ENCODE measurements at places on chromosomes 1 and 21. TPM values are rescaled to one million over a fixed set of nuclear protein-coding genes. Genes with fewer than 3 reads are reported as not detected.

SHISA4 gene
- 162 TPM for total RNA-seq

CFHR1 gene
- not detected for total RNA-seq

DNA sequence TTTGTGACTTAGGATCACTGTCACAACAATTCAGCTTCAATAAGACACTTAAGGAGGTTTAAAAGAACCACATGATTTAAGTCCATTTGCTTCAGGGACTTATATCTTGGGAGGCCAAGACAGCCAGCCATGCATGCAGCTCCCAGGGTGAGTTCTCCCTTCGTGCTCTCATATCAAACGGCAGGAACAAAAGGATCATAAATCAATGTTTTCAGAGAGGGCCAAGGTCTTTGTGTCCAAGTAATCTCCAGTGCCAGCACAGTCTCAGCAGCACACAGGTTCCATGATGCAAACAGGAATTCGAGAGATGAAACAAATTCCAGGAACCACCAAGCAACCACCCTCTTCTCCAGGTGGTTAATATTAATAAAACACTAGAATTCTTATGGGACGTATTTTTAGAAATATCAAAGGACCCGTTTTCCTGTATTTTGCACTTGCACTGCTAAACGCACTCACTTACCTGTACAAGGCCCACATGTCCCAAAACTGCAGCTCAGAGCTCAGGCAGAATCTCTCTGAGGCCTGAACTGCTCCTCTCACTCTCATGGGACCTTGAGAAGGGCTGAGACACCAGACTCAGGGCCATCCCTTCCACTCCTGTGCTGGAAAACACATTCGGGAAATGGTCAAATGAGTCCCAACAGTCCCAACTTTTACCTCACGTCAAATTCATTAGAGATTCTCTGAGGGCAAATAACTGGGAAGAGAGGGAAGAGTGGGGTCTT is 100.0 kb upstream of the RAB4A start:
- no peak for DNase-seq

CD247 gene
- total RNA-seq: 0.54 TPM

RAB7B gene
- total RNA-seq: 1.2 TPM

GRCh38 chr1:184866991-184867788 is 107.1 kb downstream of the NIBAN1 start:
- no peak for DNase-seq

GRCh38 chr1:33634806-33635205 is 162.4 kb downstream of the ZSCAN20 start:
- DNase-seq: peak; percentile 46

GRCh38 chr21:16330082-16330907 is 600.5 kb downstream of the USP25 start:
- DNase-seq: no peak

TSPAN1 gene
- 0.75 TPM for total RNA-seq

JUN gene
- total RNA-seq: 54.8 TPM

DNA sequence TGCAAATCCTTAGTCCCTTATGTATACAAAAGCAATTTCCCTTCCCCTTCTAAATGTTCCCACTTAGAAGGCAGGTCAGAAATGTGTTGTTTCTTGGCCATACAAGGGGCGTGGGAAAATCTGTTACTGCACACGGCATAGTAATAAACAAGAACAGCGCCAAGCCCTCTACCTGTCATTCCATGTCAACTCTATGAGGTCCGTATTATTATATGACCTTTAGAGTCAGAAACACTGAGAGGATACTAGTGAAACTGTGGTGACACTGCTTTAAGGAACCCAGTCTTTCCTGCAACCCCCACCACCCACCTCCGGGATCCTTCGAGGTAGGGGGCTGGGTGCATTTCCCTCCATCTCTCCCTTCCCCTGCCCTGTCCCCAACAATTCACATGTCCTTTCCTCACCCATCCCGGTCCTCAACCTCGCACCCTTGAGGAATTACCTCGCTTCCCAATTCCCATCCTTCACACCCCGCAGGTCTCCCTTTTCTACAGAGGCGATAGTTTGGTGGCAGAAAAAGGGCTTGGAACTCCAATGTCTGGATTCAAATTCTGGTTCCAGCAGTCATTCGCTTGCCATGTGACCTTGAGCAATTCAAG is 647 bp downstream of the SDHB start:
- DNase-seq: no peak

CACNA1E gene
- 4.7 TPM for total RNA-seq

- DNase-seq: no peak
Measured at GRCh38 chr1:113118266-113118665, 45.3 kb downstream of the LRIG2 start.

DNA sequence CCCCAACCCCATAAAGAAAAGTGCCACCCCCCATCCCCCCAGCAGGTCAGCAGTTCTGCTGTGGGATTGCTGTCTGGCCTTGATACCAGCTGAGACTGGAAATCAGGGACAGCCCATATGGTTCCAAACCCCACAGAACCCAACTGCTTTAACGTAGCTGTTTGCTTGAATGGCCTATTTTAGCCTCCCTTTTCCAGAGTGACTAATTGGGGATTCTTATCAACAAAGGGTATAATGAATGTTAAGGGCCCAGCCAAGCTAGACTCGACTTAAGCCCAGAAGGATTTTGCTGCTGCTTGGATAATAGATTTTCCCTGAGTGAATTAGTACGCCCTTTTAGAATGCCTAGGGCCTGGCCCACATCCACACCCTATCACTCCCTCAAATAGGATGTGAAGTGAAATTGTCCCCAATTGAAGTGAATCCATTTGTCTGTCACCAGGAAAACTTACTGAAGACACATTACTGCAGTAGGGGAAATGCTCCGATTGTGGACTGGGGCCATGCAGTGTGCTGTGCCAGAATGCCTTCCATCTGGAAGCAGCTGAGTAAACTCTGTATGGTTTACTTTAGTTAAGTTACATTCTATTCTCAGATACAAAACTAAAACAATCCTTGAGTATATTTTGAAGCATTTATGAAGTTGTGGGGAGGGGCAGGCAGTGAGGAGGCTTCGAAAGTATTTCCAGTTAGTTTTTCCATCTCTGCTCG is 156.9 kb downstream of the DHRS3 start:
- peak; percentile 81 for DNase-seq

GRCh38 chr21:35482933-35483662 is 434.0 kb upstream of the RUNX1 start:
- no peak for DNase-seq

DNA sequence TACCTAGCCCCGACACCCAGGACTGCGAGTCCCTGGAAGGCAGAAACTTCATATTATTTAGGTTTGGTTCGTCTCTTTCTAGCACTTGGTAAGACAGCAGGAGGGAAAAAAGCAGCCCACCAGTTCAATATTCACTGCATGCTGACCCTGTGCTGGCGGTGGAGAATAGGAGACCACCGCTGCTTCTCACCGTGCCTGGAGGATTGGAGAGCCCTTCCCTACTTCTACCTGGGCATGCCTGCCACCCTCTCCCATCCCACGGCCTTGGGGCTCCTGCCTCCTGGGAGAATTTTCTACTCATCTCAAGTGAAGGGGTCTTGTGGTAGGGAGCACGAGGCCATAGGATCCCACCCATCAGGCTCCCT is 5.4 kb downstream of the MTHFR start:
- no peak for DNase-seq

GRCh38 chr1:43049481-43049880 is 90.8 kb upstream of the SLC2A1 start:
- no peak for DNase-seq

DNA sequence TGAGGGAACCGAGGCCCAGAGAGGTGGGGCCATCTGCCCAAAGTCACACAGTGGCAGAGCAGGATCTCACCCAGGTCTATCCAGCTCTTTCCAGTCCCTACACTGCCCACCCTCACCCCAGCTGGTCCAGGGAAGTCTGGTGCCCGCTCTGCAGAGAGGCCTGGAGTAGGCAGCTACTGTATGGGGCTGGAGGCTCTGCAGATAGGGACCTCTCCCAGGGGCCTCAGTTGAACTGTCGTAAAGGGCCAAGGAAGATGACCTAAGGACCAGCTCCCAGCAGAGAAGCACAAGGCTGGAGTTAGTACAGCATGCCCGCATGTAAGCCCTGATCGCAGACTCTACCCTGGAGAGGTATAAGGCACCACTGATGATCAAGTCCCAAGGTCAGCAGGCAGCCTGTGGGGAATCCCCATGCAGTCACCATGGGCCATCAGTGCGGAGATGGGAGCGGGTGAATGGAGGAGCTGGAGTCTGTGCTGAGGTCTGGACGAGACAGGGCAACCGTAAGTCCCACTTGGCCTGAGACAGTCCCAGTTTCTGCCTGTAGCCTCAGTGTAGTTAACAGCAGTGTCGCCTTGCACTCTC is 320.2 kb downstream of the MATN1 start:
- DNase-seq: no peak

BRDT gene
- not detected for total RNA-seq

DNA sequence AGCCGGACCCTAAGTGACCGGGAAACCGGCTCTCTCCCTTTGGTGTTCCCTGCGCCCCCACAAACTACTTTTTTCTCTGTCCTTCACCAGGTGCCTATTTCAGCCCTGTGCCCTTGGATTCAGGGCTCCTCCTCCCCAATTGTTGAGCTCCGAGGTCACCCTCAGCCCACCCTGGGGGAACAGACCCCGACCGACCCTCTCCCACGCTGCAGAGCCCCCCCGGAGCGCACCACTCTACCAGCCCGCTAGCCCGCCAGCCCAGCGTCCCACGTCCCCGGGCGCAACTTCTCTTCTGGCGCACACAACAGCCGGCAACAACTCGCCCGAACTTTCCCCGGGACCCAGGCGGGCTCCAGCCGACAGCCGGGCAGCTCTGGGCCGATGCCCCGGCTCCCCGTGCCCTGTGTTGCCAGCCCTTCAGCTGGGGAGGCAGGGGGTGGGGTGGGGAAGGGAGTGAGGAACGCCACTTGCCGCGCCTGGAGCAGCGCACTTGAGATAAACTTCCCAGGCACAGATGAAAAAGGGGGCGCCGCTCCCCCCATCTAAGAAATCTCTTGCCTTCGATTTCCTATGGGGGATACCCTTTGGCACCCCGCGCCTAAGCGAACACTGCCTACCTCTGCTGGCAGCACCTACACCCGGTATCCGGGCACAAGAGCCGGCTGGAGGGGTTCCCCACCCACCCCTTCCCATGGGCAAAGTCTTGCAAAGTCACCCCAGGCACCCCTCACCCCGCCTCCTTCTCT is 997 bp downstream of the CASZ1 start:
- DNase-seq: no peak

- no peak for DNase-seq
Measured at GRCh38 chr1:12063141-12064072, at the start of gene TNFRSF8. Gene TNFRSF8, plus strand, starts transcription at chr1:12063303. Its CDS starts 296 bp downstream, at chr1:12063599.

LRRC38 gene
- not detected for total RNA-seq

GRCh38 chr1:2848006-2848670 is 46.6 kb upstream of the TTC34 start:
- DNase-seq: no peak

DNA sequence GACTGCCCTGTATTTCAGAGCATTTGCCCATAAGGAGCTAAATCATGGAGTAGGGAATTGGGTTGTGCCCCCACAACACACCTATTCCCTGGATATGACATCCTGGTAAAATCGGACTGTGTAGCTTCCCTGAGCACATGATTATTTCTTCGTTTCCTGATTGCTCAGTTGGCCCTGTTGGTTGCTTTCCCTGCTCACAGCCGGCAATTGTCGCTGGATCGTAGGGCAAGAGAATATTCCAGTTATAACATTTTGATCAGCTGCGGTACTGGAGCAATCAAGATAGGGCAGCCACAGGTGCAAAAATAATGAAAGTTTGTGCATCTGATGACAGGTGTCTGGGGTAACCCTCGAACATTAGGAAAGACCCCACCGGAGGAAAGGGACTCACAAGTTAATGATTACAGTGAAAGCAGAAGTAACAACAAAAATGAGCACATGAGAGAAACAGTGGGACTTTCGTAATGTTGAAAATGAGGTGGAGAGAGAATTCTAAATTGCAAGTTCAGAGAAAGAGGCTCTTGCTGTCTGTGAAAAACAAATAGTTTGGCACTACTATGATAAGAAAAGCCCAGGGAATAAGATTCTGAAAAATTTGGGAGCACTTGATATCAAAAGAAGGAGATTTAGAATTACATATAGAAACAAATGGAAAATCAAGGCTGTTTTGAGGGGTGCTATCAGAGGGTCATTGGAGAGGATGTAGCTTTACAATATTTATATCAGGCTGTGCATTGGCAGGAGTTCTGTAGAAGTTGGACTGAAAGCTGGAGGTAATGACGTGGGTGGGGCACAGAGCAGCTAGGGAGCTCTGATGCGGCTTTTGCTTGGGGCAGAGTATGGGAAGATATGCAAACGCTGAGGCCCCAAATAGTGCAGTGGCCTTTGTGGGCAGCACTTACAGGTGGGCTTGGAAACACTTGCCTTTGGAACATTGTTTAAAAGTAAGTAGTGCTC is at the start of gene MAB21L3:
TSS of gene MAB21L3 (plus strand) at position 833 of the 957 bp plus-strand sequence. CDS start 1,217 bp downstream, outside the sequence.
- DNase-seq: no peak

DNA sequence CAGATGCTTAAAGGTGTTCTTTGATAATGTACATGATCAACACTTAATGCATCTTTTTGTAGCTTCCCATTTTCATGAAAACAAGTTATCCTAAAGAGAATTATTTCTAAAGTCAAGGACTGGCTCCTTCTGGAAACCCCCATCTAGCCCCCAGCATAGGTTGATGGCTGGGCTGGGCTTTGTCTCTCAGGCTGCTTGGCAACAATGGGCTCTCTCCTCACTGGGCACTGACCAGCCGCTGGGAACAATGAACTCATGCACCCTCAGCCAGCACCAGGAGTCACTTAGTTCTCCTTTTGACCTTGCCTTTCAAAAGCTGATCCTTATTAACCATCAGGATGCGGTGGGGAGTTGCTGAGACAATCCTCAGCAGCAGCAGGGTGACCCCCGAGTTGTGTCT is 293.0 kb upstream of the PLXNA2 start:
- no peak for DNase-seq

SMPDL3B gene
- total RNA-seq: not detected

GRCh38 chr1:51289676-51290488 is 40.5 kb downstream of the TTC39A start:
- no peak for DNase-seq

GRCh38 chr1:53653631-53654030 is 85.3 kb downstream of the GLIS1 start:
- DNase-seq: no peak

DNA sequence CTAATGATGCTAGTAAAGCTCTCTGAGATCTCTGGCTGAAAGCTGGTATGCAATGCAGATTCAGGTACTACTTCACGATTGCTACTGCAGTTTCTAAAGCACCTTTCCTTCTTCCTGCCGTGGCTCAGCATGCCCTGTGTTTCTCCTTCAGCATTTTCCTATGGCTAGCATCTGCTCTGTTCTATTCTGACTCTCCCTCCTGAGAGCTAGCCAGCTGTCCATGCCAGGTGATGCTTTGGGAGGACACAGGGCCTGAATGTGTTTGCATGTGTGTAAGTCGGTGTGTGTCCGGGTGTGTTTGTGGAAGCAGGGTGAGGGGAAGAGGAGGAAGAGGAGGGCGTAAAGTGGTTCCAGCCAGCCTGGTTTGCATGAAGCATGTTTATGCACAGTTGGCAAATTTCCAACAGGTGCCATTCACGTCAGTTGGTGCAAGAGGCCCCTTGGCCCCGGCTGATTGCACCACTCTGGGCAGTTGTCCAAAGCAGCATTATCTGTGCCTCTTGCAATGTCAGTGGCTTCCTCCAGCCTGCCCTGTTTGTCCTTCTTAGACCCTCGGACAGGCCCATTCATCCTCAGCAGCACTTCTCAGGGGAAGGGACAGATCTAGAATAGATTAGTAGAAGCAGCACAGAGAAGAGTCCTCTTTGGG is 433.3 kb downstream of the DISC1 start:
- DNase-seq: no peak

- DNase-seq: no peak
Measured at GRCh38 chr1:165912638-165913037, 85.2 kb downstream of the UCK2 start.

- DNase-seq: no peak
Measured at GRCh38 chr1:84939151-84939550, 46.1 kb upstream of the LPAR3 start.

- DNase-seq: no peak
Measured at GRCh38 chr1:7629465-7630195, 141.5 kb upstream of the VAMP3 start.

GRCh38 chr1:25640646-25641328 is 24.2 kb downstream of the MAN1C1 start:
- no peak for DNase-seq

All from Right ventricle myocardium superior (tissue), 1 donor.